ENCODE measurements at places on chromosomes 11 and 22.

GRCh38 chr11:9761441-9761945 is 97.6 kb downstream of the SWAP70 start:
- no peak for DNase-seq

DNA sequence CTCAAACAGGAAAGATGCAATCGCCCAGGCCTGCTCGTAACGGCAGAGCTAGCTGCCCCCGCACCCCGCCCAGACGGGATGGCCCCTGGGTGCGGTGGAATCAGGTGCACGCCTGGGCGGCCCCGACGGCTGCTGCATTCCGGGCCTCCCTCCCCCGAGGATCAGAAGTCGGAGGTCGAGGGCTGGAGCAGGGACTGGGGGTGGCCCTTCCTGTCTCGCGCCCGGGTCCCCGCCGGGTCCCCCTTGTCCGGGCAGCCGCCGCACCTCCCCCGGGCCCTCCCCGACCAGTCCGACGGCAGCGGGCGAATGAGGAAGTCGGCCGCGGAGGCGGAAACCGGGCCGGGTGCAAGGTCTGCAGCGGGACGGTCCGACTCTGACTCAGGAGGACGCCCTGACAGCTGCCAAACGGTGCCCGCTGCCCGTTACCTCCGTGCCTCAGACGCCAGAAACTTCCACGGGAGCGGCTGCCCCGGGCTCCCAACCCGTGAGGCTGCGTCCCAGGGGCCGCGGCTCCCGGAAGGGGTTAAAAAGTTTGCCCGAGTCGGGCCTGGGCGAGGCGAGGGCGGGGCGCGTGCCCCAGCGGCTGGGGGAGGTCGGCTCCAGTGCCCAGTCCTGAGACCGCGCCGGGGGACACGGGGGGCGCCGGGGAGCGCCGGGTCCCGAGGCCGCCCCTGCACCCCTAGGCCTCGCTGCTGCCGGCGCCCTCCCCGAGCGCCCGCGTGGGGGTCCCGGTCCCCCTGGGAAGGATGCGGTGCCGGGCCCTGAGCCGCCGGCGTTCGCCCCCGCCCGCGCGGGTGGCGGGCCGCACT is 663 bp downstream of the MYH9 start:
- DNase-seq = peak; percentile 43

DNA sequence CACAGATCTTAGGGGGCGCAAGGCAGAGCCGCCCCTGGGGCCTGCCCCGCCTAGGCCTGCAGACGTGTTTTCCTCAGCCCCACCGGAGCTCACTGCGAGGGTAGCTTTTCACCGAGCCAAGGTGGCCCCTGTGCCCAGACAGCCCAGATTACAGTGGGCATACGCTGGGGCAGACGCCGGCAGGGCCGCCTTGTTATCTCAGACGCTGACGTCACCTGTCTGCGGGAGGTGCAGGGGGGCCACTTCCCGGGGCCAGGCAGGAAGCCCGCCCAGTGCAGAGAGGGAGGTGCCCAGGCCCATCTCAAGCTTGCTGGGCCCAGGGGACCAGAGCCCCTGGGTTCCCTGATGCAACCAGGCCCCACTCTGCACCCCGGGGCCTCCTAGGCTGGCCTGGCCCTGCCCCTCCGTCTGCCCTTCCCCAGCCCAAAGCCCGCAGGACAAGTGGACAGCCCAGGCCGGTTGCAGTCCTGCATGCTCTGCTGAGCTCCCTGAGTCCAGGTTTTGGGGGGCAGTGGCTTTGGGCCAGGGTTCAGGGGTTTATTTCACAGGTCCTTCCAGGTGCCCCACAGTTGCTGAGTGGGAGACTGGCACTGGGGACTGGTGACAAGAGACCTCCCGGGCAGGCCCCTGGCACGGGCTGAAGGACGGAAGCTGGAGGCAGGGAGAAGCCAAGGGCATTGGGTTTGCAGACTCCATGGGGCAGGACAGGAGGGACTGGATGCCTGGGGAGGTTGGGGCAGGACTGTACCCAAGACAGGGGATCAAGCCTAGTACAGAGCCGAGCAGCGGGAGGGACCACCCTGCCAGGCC is 38.6 kb downstream of the IGF2 start:
- peak; percentile 51 for DNase-seq

DNA sequence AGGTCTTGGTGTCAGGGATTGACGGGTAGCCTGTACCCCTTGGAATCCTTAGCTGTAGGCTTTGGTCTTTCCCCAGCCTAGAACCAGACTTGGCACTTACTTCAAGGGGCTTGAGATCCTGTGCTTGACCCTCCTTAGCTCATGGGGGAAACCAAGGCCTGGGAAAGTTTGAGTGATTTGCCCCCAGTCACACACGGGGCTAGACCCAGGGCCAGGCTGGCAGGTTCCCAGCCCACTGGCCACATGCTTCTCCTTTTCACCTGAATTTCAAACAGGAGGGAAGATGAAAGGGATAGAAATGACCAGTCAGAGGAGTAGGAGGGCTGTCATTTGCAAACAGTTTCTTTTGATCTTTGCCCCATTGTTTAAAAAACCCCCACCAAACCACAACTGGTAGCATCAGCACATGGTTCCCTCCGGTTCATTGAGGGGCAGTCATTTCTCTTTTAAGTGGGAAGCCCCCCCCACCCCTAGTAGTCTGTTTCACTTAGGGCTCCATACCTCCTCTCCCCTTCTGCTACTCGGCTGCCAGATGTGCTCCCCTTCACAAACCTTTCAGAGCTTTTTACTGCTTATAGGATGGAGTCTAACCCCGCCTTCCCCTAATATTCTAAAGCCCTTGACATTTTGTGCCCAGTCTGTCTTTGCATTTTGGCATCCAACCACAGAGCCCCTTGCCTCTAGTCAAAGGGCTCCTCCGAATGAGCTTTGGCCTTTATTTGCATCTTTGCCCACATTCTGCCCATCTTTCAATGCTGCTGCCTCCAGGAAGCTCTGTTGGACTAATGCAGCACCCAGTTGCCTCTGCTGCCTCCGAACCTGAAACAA is 37.6 kb downstream of the ZNRF3 start:
- no peak for DNase-seq

DNA sequence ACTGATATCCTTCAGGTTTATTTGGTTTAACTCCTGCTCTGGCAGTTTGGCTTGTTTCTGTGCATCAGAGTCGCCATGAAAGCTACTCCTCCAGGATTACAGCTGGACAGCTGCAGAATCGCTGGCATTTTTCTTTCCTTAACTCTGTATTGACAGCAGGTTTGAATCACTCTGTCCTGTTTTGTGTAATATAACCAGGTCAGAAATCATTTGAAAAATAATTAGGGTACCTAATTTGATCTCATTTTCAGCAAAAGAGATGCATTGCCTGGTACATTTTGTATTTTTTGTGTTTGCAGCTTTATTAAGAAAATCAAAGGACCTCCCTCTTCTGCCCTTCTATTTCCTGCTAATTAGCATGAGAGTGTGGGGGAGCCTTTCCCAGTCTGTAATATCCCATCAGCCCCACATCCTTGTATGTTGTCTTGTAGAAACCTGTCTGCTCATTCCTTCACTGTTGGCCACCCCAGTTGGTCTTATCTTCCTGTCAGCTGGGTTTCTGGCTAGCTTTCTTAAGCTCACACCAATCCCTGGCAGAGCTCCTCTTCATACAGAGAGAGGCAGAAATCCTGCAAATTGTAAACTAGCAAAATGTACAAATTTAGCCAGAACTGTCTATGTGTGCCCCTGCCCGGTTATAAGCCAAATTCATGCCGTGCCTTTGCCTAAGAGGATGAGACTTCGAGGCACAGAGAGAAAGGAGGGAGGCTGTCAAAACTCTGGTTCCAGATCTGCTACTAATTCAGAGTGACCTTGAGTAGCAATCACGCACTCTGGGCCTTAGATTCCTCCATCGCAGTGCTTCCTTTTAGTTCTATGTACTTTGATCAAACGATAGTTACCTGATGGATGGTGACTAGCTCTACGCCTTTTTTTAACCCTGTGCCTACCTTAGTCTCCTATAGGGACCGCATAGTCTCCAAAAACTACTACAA is 200.6 kb downstream of the NAV2 start:
- DNase-seq = peak; percentile 88
